ENCODE measurements at places on chromosomes 13 and 19. TPM values are rescaled to one million over a fixed set of nuclear protein-coding genes. Genes with fewer than 3 reads are reported as not detected.

DNA sequence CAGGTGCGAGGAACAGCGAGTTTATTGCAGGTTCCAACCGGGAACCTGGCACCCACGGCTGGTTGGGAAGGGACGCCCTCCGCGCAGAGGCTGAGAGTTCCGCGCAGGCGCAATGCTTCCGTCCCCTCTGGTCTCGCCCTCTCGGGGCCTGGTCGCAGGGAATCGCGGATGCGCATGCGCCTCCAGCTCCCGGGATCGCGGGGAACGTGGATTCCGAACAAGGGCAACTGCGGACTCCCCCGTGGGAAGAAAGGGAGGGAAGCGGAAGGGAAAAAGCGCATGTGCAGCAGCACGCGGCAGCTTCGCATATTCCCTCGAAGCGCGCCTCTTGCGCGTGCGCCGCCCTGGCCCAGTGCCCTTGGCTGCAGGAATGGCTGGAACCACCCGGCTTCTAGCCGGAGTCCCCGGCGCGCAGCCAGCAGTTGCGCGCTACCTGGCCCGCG, 1.1 kb downstream of the TSSK6 start:
- no peak for DNase-seq

- DNase-seq = no peak
These were observed 497.6 kb downstream of the GPC6 start for GRCh38 chr13:93724187-93724586.

- no peak for DNase-seq
These were observed at the start of gene ICAM5 for GRCh38 chr19:10289836-10290356. Gene ICAM5 (plus strand): TSS chr19:10289952. CDS start chr19:10290044, 92 bp downstream.

DNA sequence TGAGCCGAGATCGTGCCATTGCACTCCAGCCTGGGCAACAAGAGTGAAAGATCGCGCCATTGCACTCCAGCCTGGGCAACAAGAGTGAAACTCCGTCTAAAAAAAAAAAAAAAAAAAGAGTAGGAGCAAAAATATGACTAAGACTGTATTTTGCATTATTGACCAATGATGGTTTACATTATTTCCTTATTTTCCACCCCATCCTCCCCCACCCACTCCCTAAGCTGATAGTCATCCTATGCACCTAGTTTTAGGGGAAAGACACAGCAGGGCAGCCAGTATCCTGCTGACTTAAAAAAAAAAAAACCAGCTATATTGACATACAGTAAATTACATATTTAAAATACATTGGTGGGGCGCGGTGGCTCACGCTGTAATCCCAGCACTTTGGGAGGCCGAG, 25.1 kb downstream of the VAV1 start:
- no peak for DNase-seq

DNA sequence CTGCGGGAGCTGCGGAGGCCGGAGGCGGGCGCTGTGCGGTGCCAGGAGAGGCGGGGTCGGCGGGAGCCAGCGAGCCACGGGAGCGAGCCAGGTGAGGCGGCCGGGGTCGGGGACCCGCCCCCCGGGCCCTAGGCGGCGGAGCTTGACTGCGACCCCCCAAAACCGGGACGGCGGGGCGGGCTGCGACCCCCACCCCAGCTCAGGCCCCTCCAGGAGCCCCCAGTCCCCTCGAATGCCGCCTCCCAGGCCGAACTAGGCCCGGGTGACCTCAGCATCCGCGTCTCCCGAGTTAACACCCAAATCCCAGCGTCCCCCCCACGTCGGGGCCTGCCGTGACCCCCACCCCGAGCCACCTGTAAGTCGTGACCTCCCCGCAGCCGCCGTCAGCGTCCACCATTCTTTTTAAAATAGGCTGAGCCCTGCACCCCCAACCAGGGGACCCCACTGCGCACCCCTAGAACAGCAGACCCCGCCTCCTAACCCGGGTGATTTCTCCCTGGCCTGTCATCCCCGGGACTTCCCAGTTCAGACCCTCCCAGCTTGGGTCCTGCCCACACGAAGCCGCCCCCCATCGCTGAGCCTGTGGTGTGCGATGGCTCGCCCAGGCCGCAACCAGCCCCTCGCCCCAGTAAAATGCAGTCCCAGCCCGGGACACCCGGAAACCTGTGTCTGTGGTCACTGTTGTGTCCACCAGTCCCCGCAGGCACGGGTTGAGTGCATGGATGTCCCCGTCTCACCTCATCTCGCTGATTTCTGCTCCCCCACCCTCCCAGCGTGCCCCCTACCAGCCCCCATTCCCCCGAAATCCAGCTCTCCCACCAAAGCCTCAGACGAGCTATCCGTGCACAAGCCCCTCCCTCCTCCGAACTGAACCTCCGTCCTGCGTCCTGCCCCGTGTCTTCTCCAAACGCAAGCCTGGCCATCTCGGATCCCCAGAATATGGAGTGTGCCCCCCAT, 551 bp downstream of the FZR1 start:
- no peak for DNase-seq

GRCh38 chr19:33723512-33723911, 73.2 kb upstream of the KCTD15 start:
- no peak for DNase-seq

- DNase-seq = peak; percentile 57
These were observed at the start of gene APLP1 for GRCh38 chr19:35868172-35868822. Gene APLP1 (plus strand): TSS chr19:35868574. CDS start chr19:35868637, 63 bp downstream.

GRCh38 chr13:19572280-19572679, 10.9 kb upstream of the TPTE2 start:
- no peak for DNase-seq

GRCh38 chr13:105048677-105049076, 1486.8 kb downstream of the EFNB2 start:
- DNase-seq = no peak

GRCh38 chr13:110518571-110518970, 43.0 kb downstream of the RAB20 start:
- no peak for DNase-seq

DNA sequence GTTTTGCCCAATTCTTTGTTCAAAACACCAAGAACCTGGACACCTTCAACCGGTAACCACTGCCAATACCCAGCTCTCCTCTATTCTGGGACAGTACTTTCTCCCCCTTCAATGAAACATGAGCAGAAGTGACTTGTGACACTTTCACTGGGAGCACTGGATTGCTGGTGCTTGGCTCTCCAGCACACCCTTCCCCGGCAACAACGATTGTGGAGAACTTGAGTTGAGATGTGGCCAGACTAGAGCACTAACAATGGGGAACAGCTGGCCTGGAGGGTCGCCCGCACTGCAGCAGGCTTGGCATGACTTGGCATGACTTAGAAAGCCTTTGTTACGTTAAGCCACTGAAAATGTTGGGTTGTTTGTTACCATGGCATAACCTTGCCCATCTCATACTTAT, 7.5 kb upstream of the B3GLCT start:
- no peak for DNase-seq

- no peak for DNase-seq
These were observed 255.7 kb upstream of the KLHL1 start for GRCh38 chr13:70363991-70364390.

DNA sequence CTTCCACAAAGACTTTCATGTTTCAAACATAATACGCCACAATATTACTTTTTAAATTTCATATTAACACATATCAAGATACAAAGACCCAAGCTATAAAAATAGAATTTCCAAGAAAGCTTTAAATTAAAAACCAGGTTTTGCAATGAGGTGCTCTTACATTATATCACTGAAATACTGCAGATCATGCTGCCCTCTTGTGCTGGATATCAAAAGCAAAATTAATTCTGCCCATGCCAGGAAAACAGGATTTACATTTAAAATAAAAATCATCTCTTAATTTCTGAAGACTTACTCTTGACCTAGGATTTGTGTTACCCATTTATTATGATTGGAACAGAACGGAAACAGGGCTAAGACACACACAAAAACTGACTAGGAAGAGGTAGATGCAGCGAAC, 145.0 kb downstream of the ABCC4 start:
- no peak for DNase-seq

- no peak for DNase-seq
These were observed 421.8 kb downstream of the DCT start for GRCh38 chr13:94057618-94058186.

GRCh38 chr19:31127134-31127967, 221.9 kb downstream of the TSHZ3 start:
- DNase-seq = no peak

DNA sequence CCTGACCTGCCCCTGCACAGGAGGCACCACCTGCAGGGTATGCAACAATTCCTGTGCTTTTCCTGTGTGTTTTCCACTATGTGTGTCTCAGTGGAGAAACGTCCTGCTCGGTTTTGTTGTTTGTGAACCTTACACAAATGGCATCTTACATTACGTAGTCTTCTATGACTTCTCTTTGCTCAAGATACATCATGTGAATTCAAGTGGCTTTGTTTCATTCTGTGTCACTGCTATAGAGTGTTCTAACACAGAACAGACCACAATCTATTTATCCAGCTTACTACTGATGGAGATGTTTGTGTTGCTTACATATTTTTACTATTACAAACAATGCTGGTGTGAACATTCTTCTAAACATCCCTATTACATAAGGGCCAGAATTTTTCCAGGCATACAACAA, 97.7 kb downstream of the ANKRD10 start:
- DNase-seq = no peak

GRCh38 chr19:6577476-6578125, 13.3 kb downstream of the CD70 start:
- no peak for DNase-seq

- no peak for DNase-seq
These were observed 818.0 kb upstream of the SLC10A2 start for GRCh38 chr13:103884101-103884723.

DNA sequence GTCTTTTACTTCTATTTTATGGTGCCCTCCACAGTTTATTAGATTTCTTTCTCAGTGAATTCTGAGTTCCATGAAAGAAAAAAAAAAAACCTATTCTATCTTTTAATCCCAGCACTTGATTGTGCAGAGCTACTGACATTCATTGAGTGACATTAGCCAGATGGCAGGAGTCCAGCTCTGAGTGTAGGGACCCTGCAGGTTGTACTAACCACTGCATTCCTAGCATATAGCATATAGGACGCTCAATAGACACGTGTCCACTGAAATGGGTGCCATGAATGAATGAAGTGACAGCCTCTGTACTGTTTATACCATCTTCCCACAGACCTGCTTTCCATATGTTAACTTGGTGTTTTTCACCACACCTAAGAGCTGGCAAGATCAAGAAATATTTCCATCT, 206.3 kb downstream of the RAP2A start:
- no peak for DNase-seq

GRCh38 chr19:49855676-49856573, 5.0 kb downstream of the PTOV1 start:
- DNase-seq = no peak

GRCh38 chr13:79659121-79659521, 178.2 kb downstream of the NDFIP2 start:
- no peak for DNase-seq

GRCh38 chr19:29016926-29017760, 195.8 kb downstream of the UQCRFS1 start:
- DNase-seq = no peak

GRCh38 chr19:43707158-43707712, 8.6 kb upstream of the IRGC start:
- DNase-seq = no peak

DNA sequence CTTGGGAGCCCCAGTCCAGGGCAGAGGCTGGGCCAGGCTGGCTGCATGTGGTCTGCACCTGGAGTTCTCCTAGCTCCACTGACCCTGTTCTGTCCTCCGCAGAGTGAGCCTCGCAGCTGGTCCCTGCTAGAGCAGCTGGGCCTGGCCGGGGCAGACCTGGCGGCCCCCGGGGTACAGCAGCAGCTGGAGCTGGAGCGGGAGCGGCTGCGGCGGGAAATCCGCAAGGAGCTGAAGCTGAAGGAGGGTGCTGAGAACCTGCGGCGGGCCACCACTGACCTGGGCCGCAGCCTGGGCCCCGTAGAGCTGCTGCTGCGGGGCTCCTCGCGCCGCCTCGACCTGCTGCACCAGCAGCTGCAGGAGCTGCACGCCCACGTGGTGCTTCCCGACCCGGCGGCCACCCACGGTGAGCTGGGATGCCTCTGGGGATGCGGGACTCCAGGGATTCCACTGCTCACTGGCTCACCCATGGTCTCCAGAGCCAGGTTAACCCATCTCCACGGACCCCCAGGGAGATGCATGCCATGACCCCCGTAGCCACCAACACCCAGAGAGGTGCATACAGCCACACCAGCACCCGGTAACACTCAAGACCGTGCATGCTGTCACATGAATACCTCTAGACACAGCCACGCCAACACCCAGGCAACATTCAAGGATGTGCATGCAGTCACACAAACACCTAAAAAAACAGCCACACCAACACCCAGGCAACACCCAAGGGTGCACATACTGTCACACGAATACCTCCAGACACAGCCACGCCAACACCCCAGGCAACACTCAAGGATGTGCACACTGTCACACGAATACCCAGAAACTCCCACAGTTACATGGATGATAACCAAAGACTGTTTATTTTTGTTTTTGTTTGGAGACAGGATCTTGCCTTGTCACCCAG, 8.2 kb downstream of the PKN1 start:
- DNase-seq = no peak

- DNase-seq = no peak
These were observed 133.0 kb upstream of the TRPC4 start for GRCh38 chr13:38002606-38003005.

DNA sequence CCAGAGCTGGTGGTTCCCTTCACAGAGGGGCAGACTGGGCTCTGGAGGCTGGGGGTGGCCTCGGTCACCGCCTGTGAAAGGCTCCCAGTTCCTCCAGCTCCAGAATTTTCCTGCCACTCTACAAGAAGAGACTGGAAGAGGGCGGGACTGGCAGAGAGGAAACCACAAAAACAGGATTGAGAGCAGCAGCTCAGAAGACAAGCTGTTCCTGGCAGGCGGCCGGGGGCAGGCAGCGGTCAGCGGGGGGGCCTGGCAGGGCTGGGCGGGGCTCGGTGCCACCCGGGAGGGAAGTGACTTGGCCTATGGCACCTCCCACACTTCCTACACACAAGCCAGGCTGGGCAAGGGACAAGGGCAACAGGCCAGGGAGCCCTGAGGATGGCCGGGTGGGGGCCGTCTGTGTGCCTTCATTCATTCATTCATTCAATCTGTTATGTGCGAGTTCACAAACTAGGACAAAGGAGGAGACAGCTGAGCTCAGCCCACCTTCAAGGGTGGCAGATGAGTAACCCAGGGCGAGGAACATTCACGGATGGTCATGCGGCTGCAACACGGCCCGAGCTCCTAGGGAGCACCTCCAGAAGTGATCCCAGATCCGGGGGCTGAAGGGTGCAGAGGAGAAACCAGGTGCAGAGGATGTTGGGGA, 16.9 kb upstream of the BTBD2 start:
- peak; percentile 99 for DNase-seq

POU4F1 gene
- total RNA-seq = not detected

MEIS3 gene
- total RNA-seq = 17.1 TPM

PRR19 gene
- total RNA-seq = 0.48 TPM

FUT1 gene
- 0.48 TPM for total RNA-seq

NLRP4 gene
- not detected for total RNA-seq

CLC gene
- not detected for total RNA-seq

ZNF677 gene
- total RNA-seq = 26.3 TPM

Data from breast epithelium (tissue), 4 donors.